Activated CD4-positive, CD25-positive, alpha-beta regulatory T cell treated with anti-CD3 and anti-CD28 coated beads, Interleukin-2, amount 50 U/mL, for 16 hours (primary cell): ENCODE measurements at places on chromosomes 1 and 21.

DNA sequence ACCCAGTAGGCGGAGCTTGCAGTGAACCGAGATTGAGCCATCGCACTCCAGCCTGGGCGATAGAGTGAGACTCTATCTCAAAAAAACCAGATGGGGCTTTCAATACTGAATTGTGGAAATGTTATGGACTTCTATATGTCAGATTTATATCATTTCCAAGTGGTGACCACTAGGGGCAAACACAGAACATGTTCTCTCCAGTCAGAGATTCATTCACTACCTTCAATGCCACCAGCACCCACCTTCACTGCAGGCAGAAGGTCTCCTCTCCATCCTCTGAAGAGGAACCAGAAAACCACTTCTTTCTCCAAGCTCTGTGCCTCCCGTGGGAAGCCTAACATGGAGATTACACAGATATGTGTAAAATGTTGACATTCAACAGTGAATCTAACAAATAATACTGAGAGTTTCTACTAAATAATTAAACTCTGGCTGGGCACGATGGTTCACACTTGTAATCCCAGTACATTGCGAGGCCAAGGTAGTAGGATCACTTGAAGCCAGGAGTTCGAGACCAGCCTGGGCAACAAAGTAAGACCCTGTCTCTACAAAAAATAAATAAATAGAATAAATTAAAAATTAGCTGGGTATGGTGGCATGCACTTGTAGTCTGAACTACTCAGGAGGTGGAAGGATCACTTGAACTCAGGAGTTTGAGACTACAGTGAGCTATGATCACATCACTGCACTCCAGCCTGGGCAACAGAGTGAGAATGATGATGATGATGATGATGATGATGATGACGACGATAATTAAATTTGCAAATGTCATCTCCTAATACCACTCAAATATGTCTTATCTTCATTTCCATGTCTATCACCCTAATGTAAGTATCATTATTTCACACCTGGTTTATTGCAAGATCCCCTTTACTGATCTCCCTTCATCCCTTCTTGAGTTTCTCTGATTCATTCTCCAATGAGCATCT lies 151.1 kb downstream of the ZNF281 start:
- DNase-seq: no peak

- DNase-seq: no peak
Measured at GRCh38 chr1:94061513-94062443, 59.2 kb downstream of the ABCA4 start.

DNA sequence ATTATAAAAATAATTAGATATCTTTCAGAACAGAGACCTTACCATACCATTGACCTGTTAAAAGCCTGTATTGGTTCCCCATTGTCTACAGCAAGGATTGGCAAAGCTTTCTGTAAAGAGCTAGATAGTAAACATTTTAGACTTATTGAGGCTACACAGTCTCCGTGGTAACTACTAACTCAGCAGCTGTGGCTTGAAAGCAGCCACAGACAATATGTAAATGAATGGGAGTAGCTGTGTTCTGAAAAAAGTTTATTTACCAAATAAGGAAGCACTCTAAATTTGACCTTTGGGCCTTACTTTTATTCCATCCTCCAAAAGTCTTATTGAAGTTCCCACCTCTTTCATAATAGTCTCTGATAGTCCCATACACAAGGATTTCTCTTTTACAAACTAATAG lies 39.7 kb downstream of the NUP210L start:
- no peak for DNase-seq

- DNase-seq: no peak
Measured at GRCh38 chr1:2465371-2466269, 10.5 kb upstream of the PLCH2 start.

DNA sequence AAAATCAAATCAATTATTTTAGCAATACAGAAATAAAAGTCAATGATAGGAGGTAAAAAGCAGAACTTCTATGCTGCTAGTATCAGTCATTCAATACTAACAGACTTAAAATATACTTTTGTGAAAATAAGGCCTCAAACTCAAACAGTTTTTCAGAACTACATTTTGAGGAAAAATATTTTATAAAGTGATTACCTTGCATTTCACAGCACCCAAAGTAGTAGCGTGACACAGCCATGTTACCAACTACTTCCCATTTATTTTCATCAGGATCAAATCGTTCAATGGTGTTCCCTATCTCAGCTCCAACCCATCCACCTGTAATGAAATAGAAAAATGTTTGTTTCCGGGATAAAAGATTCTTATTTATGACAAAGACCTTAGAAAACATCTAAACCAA lies 28.7 kb downstream of the TMEM69 start:
- no peak for DNase-seq

DNA sequence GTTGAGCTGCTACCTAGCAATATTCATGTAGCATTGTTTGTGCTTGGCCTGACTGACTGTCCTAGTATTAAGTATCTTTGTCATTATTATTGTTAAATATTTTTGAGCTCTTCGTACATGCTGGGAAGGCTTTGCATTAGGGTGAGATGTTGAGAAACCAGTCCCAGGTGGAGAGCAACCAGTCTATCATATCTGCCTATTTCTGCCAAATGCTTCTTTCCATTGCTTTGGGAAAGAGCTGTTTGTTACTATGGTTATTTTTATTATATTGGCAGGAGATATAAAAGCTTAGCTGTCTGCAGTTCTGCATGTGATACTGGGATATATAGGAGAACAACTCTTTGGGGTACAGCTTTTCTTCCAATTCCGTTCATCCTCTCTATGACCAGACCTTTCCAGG lies 85.1 kb downstream of the CLDN17 start:
- DNase-seq: no peak
